A549 treated with Mapracorat at 1 μM for 4 hours (cell line): ENCODE measurements at places on chromosomes 12 and 14. TPM values are rescaled to one million over a fixed set of nuclear protein-coding genes. Genes with fewer than 3 reads are reported as not detected.

The RNASE7 gene
- total RNA-seq, result not detected in 5 replicates

The MYF5 gene
- not detected in 5 replicates for total RNA-seq

The VRTN gene
- not detected in 5 replicates for total RNA-seq

The KLHDC1 gene
- 0.24 to 0.49 TPM (median 0.28 TPM) in 5 replicates for total RNA-seq

The LRRK2 gene
- total RNA-seq, result 1.2 to 2.1 TPM (median 1.6 TPM) in 5 replicates

The GYS2 gene
- 0.10 TPM in 1 of 5 replicates, not detected in the others for total RNA-seq

The POLR3B gene
- 4.9 to 5.6 TPM (median 5.0 TPM) in 5 replicates for total RNA-seq

The PMEL gene
- 1.1 to 1.5 TPM (median 1.1 TPM) in 5 replicates for total RNA-seq

The BHLHE41 gene
- 0.28 to 1.6 TPM (median 0.47 TPM) in 5 replicates for total RNA-seq

The SMCO2 gene
- 0.17 to 0.69 TPM (median 0.26 TPM) in 3 of 5 replicates, not detected in the others for total RNA-seq

The PLEKHD1 gene
- 0.03 to 0.06 TPM (median 0.06 TPM) in 3 of 5 replicates, not detected in the others for total RNA-seq

The TGM1 gene
- 0.89 to 1.9 TPM (median 1.4 TPM) in 5 replicates for total RNA-seq

The TTC9 gene
- total RNA-seq, result 2.5 to 3.0 TPM (median 2.8 TPM) in 5 replicates

The LHX5 gene
- total RNA-seq, result not detected in 5 replicates

The CHD8 gene
- 37.0 to 41.9 TPM (median 37.9 TPM) in 5 replicates for total RNA-seq

The TMTC2 gene
- 0.67 to 1.8 TPM (median 1.1 TPM) in 5 replicates for total RNA-seq

The NANOG gene
- not detected in 5 replicates for total RNA-seq

The LGMN gene
- total RNA-seq, result 54.4 to 63.0 TPM (median 56.3 TPM) in 5 replicates

The IL31 gene
- total RNA-seq, result not detected in 5 replicates

The SEL1L gene
- total RNA-seq, result 15.7 to 27.8 TPM (median 21.8 TPM) in 5 replicates

The PTHLH gene
- total RNA-seq, result 13.1 to 16.4 TPM (median 15.4 TPM) in 5 replicates

The ACSM4 gene
- total RNA-seq, result not detected in 5 replicates

The PAH gene
- not detected in 5 replicates for total RNA-seq

The FAM181A gene
- not detected in 5 replicates for total RNA-seq

The RPGRIP1 gene
- total RNA-seq, result 0.10 to 0.45 TPM (median 0.26 TPM) in 5 replicates

The ARHGEF40 gene
- 7.1 to 11.5 TPM (median 9.5 TPM) in 5 replicates for total RNA-seq

The GUCY2C gene
- total RNA-seq, result not detected in 5 replicates
